Activated T-helper 1 cell treated with anti-CD3 and anti-CD28 coated beads, Interleukin-2, amount 50 U/mL, for 16 hours (primary cell): ENCODE measurements at places on chromosomes 4 and X.

DNA sequence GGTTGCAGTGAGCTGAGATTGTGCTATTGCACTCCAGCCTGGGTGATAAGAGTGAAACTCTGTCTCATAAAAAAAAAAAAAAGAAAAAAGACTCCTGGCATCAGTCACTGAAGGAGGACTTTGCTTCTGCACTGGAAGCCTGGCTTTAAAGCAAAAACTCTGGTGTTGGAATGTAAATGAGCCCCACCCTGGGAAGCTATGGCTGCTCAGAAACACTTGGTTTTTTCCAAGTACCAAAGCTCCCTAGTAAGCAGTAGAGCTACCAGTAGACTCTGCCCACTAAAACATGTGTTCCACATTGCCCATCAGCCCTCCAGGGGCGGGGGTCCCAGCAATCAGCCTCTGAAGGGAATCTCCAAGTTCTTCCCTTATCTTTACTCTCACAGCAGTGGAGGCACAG, 154.4 kb downstream of the SHROOM3 start:
- DNase-seq: no peak

DNA sequence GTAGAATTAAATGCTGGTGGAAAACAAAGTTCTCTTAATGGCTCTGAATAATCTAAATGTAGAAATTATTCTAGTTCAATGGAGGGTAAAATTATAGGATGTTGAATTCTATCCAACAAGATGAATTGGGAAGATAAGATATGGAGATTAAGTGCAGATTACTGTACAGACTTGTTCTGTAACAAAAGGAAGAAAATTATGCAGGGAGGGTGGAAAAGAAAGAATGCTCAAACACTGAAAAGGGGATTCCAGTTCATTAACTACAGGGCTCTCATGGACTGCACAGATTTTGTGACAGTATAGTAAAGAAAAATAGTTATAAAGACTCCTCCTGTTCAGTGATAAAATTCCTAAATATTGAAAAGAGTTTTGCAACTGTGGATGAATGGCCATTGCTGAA, 1794.0 kb upstream of the PCDH7 start:
- DNase-seq: no peak

GRCh38 chrX:35675151-35675550, 123.0 kb upstream of the MAGEB16 start:
- no peak for DNase-seq

GRCh38 chr4:112766422-112766821, 129.5 kb downstream of the LARP7 start:
- DNase-seq: no peak

DNA sequence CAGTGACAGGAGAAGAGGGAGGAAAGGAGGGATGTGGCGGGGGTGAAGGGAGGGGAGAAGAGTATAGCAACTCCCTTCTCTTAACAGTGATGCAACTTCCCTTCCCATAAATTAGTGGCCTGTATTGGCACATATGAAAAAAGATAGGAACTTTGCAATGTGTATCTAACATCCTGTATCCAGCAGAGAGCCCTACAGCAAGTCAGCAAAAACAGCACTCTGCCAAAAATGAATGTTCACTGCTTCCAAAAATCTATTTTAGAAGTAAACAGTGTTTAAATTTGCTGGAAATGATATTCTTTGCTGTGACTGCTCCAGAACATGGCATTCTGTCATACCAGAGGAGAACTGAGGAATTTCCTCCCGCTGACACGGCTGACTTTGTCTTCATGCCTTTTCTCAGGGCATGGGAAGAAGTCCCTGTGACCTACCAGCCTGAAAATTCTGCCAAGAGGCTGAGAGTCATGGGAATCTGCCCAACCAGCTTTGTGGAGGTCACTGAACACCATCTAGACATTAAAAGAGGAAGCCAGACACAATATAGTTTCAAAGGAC, 343.4 kb upstream of the RASGEF1B start:
- no peak for DNase-seq

DNA sequence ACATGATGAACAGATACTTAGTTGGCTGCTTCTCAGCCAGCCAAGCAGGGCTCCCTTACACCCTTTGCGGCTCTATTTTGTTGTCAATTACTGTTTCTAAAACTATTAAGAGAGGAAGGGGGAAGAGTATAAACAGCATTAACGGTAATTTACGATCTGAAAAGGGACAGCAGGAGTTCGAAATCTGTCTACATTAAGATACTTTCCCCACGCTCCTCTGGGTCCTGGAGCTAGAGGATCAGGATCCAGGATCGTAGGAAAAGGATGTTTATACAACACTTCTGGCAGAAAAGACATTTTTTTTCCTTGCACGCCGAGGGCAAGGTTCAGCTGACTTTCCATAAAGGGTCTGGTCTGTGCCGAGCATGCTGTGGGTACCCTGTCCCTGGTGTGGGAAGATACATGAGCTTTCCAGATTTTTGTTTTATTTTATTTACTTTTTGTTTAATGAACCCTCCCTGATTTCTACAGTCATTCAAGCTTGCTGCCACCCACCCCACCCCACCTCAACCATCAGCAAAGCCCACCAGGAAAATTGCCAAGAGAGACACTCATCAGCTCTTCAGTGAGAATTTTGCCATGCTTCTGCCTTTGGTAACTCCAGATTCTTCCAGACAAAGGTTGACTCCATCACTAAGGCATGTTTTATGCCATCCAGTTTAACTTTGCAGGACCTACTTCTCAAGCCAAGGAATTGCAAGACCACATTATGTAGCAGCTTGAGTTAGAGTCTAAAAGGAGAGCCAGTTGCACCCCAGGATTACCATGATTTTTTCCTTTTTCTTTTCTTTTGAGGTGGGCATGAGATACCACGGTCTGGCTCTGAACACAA, 188.1 kb downstream of the QDPR start:
- DNase-seq: no peak

DNA sequence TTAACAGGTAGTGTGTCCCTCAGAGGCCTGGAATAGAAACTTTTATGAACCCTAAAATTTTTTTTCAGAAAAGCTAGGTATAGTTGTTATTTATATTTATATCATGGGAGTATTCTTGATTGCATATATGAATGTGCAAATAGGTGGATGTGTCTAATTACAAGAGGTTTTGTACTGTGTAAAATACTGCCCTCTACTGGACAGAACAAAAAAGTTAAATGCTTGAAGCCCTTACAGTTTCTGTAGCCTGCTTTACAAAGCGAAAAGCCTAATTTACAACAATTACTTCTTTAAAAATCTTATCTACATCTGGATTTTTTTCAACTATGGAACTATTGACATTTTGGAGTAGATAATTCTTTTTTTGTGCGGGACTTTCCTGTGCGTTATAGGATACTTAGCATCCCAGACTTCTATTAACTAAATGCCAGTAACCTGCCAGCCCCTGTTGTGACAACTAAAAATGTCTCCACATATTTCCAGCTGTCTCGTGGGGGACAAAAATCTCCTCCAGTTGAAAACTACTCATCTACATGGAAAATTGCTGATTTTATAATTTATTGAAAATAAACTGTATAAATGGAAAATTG, 35.1 kb downstream of the ENPEP start:
- DNase-seq: no peak
